ENCODE measurements at places on chromosomes 2 and 18. TPM values are rescaled to one million over a fixed set of nuclear protein-coding genes. Genes with fewer than 3 reads are reported as not detected.

Gene CABYR
- 3.7 TPM for total RNA-seq

Gene LOXHD1
- 0.16 TPM for total RNA-seq

Gene GLS
- total RNA-seq: 421 TPM

Gene PREB
- total RNA-seq: 23.2 TPM

Gene HTR2B
- 0.32 TPM for total RNA-seq

Gene FNDC4
- total RNA-seq: 11.6 TPM

Gene OTOS
- not detected for total RNA-seq

Gene AQP12B
- not detected for total RNA-seq

Gene STPG4
- total RNA-seq: 0.31 TPM

Gene MRPL33
- 73.8 TPM for total RNA-seq
